HFFc6 (cell line): ENCODE measurements at places on chromosomes 2 and 18.

DNA sequence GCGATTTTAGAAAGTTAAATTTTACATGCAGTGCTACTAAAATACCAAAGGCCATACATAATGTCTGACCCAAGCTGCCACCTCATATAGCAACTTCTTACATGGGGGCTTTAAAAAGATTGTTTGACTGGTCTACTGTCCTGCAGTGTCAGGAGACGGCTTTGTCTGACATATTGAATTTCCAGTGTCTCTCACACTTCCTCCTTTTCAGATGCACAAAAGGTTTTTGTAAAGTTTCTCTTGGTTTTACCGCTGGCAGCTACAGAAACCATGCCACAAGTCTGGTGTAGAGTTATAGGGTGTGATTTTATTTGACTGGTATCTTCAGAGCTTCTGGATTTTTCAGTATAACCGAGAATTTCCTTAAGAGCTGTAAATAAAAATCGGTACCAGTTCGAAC, 1.1 kb upstream of the ASAP2 start:
- H3K36me3 ChIP-seq, result peaks cover 5% of the 10 kb centered on the region; the same call in 1 of the 2 replicates
- H3K4me1 ChIP-seq, result peaks cover 65% of the 10 kb centered on the region
- no peak for DNase-seq
- H3K27me3 ChIP-seq, result no peaks in the 10 kb centered on the region; the same call in 1 of the 2 replicates
- peak overlapping the region; percentile 85 for H3K4me3 ChIP-seq
- peak overlapping the region; percentile 81 for H3K27ac ChIP-seq

DNA sequence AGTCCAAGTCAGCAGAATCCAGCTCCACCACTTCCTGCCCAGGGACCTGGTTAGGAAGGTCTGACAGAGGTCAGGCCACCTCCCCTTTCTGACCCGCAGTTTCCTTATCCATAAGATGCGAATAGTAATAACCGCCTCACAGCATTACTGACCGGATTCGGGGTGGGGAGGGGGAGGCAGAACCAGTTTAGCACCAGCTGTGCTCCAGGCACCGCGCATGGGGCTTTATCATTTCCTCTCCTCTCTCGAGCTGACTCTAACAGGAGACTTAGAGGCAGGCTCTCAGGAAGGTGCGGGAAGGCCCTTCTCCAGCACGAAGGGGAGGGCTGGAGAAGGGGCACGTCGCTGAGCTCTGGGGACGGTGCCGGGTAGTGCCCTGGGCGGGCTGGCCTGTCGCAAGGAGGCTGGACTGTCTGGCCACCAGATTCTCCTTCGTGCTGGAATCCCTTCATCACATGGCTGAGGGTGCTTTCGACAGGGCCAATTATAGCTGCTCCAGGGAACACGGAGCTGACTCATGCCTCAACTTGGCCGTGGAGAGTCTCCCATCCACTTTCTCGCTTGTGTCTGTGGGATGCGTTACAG, 5.7 kb downstream of the EHD3 start:
- peak overlapping the region; percentile 85 for H3K27ac ChIP-seq
- H3K4me1 ChIP-seq, result peaks cover 61% of the 10 kb centered on the region
- DNase-seq, result peak; percentile 83

DNA sequence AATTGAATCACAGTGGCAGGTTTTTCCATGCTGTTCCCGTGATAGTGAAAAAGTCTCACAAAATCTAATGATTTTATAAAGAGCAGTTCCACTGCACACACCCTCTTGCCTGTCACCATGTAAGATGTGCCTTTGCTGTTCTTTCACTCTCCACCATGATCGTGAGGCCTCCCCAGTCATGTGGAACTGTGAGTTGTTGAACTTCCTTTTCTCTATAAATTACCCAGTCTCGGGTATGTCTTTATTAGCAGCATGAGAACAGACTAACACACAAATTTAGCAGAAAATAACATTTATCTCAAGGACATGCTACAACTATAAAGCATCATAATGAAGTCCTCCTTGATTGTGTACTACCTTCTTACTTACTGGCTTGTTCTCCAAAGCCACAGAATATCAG, 1526.0 kb downstream of the LRP1B start:
- DNase-seq, result no peak
- H3K4me3 ChIP-seq, result no peak overlapping the region
- H3K4me1 ChIP-seq, result no peaks in the 10 kb centered on the region
- no peaks in the 10 kb centered on the region for H3K27me3 ChIP-seq
- no peak overlapping the region for H3K27ac ChIP-seq
- no peaks in the 10 kb centered on the region for H3K36me3 ChIP-seq

DNA sequence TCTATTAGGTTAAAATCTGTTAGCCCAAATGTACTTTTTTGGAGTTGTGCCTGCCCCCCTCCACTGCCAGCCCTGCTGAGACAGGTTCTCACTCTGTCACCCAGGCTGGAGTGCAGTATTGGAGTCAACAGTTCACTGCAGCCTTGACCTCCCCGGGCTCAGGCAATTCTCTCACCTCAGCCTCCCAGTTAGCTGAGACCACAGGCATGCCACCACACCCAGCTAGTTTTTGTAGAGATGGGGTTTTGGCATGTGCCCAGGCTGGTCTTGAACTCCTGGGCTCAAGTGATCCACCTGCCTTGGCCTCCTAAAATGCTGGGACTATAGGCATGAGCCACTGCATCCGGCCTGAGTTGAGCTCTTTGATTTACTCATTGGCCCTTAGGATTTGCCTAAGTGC, 110.7 kb downstream of the ICA1L start:
- no peaks in the 10 kb centered on the region for H3K27me3 ChIP-seq
- no peak overlapping the region for H3K27ac ChIP-seq
- no peaks in the 10 kb centered on the region for H3K4me1 ChIP-seq
- H3K4me3 ChIP-seq, result no peak overlapping the region
